ENCODE measurements at places on chromosomes 1 and 21.
A peak's percentile ranks its signal among the peaks of the same experiment; 100 is the strongest.

DNA sequence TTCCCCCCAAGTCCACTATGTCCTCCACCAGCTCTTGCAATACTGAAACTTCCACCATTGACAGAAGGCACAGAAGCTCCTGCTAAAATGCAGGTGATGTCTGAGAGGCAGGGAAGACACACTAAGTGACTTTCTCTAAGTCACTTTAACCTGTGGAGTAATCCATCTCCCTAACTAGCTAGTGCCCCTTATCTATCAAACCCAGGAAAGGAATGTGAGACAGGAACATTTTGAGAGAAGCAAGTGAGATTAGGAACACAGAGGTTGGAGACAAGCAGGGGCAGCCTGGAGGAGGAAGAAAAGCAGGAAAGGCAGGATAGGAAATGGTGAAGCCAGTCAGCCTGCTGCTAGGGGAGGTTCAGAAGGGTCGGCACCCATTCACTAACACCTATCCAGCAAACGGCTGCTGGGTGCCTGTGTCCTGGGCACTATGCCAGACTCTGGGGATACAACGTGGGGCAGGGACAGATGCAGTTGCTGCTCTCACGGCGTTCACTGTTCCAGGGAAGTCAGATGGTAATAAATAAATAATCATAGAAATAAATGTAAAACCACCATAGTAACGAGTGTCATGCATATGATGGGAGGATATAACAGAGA is 7.0 kb downstream of the GPA33 start:
- H3K4me1 ChIP-seq, result no peaks in the 10 kb centered on the region
- H3K4me3 ChIP-seq, result no peak overlapping the region
- no peaks in the 10 kb centered on the region for H3K27me3 ChIP-seq
- no peak overlapping the region for H3K27ac ChIP-seq

- no peaks in the 10 kb centered on the region for H3K27me3 ChIP-seq
- H3K4me3 ChIP-seq, result no peak overlapping the region
- DNase-seq, result peak; percentile 37
These were observed 107.6 kb downstream of the CCDC185 start for GRCh38 chr1:223500560-223501425.

DNA sequence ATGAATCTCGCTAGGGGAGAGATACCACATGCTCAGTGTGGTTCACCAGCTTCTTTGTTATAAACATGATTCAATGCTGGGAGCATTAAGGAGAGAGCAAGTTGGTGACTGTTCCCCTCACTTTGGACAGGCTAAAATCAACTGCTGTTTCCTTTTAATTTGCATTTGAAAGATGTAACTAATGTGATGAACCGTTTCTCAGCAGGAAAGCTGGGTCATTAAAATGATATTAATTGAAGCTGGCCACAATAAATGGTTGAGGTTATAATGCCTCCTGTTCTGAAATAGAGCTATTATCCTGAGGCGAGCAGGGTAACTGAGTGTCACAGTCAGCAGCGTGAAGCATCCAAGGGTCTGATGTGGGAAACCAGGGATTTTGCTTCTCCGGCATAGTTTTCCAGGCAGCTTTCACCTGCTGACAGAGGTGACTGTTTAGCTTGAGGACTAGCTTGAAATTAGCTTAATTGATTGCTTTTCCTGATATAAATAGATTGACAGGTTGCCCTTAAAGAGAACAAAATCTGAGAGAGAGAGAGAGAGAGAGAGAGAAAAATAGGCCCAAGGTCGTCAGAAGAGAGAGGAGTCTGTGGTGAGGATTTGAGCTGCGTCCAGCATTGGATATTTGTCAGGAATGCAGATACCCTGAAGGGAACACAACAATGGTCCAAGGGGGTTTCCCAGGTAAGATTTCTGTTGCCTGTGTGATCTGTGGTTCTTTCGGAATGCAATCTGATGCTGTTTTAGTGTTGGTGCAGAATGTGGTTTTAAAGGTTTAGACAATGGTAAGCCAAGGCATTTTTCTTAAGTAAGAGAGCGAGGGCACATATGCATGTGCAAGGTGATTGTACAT is 209.7 kb downstream of the PATJ start:
- H3K4me1 ChIP-seq, result no peaks in the 10 kb centered on the region
- DNase-seq, result peak; percentile 12
- no peaks in the 10 kb centered on the region for H3K36me3 ChIP-seq
- no peaks in the 10 kb centered on the region for H3K27me3 ChIP-seq
- H3K4me3 ChIP-seq, result no peak overlapping the region
- H3K27ac ChIP-seq, result peak overlapping the region; percentile 2

GRCh38 chr1:155169541-155169940 is 3.6 kb downstream of the KRTCAP2 start:
- H3K4me3 ChIP-seq, result no peak overlapping the region
- H3K36me3 ChIP-seq, result peaks cover 11% of the 10 kb centered on the region
- peaks cover 3% of the 10 kb centered on the region for H3K4me1 ChIP-seq
- H3K27ac ChIP-seq, result no peak overlapping the region
- peaks cover 2% of the 10 kb centered on the region for H3K27me3 ChIP-seq

- H3K36me3 ChIP-seq, result no peaks in the 10 kb centered on the region
- H3K27me3 ChIP-seq, result no peaks in the 10 kb centered on the region
- DNase-seq, result no peak
- H3K27ac ChIP-seq, result no peak overlapping the region
- no peaks in the 10 kb centered on the region for H3K4me1 ChIP-seq
These were observed 79.6 kb downstream of the NME7 start for GRCh38 chr1:169288011-169288414.

GRCh38 chr1:230188826-230189225 is 121.8 kb downstream of the GALNT2 start:
- no peak overlapping the region for H3K4me3 ChIP-seq
- H3K4me1 ChIP-seq, result no peaks in the 10 kb centered on the region
- no peaks in the 10 kb centered on the region for H3K36me3 ChIP-seq
- no peak for DNase-seq
- no peaks in the 10 kb centered on the region for H3K27me3 ChIP-seq
- H3K27ac ChIP-seq, result no peak overlapping the region

DNA sequence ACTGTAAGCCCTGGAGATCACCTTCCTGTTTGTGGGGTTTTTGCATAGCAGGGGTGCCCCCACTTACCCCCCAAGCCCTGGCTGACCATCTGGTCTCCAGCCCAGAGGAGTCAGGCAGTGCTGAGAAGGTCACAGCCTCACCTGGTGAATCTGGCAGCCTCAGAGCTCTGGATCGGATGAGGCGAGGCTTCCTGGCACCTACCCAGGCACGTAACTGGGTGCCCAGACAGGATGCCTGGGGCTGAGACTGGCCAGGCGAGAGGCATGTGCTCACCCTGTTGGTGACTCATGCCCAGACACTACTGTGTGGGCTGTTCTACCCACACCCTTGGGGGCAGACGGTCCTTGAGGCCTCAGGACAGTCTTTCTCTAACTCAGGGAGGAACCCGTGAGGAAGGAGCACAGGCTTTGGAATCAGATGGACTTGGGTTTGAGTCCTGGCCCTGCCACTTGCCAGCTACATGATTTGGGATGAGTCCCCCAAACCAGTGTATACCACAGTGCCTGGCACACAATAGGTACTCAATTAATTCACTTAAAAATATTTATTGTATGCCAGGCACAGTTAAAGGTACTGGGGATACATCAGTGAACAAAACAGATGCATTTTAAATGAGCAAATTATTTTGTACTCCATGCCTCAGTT is 15.1 kb upstream of the PADI3 start:
- H3K36me3 ChIP-seq, result no peaks in the 10 kb centered on the region
- H3K27me3 ChIP-seq, result no peaks in the 10 kb centered on the region

DNA sequence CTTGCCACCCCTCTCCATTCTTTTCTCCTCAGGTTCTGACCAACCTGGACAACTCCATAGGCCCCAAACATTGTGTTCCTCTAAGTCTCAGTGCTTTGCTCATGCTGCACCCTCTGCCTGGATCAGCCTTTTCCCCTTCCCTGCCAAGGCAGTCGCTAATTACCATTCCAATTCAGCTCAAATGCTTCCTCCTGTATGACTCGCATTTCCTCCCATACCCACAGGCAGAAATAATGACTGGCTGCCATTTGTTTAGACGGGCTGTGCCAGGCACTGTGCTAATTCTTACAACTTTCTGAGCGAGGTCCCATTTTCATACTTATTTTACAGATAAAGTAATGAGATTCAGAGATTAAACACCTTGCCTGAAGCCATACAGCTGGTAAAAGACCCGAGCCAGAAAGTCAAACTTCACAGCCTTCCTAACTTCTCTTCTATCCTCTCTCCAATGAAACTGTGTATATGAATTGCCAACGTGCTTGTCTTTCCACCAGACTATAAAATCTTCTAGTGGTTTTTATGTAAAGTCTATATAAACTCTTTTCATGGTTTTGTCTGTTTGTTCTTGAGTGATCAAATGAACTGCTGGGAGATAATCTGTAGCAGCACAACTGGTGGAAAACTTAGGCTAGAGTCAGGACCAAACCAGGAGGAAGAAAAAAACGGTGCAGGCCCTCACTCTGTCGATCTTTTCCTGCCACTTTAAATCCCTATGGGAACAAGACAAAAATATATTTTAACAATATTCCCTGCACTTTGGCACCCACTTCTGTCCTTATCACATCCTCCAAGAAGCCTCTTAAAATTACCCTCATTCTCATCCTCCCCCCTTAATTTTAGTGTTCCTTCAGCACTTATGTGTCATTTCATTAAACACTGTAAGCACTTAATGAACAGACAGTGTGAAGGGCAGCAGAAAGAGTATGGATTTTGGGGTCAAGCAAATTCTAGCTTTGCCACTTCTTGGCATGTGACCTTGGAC is 33.7 kb downstream of the RAB3B start:
- peak; percentile 9 for DNase-seq
- H3K36me3 ChIP-seq, result no peaks in the 10 kb centered on the region
- peaks cover 8% of the 10 kb centered on the region for H3K4me1 ChIP-seq

GRCh38 chr1:88529581-88529980 is 154.5 kb upstream of the PKN2 start:
- DNase-seq, result no peak
- H3K27me3 ChIP-seq, result no peaks in the 10 kb centered on the region
- no peaks in the 10 kb centered on the region for H3K4me1 ChIP-seq
- H3K27ac ChIP-seq, result no peak overlapping the region
- no peak overlapping the region for H3K4me3 ChIP-seq
- H3K36me3 ChIP-seq, result no peaks in the 10 kb centered on the region

- no peak for DNase-seq
- no peaks in the 10 kb centered on the region for H3K27me3 ChIP-seq
- H3K4me1 ChIP-seq, result no peaks in the 10 kb centered on the region
- no peak overlapping the region for H3K27ac ChIP-seq
- no peak overlapping the region for H3K4me3 ChIP-seq
- no peaks in the 10 kb centered on the region for H3K36me3 ChIP-seq
These were observed 63.0 kb upstream of the BACH1 start for GRCh38 chr21:29235714-29236197.

GRCh38 chr1:81654147-81654546 is 146.6 kb upstream of the ADGRL2 start:
- no peak overlapping the region for H3K4me3 ChIP-seq
- no peak for DNase-seq
- H3K36me3 ChIP-seq, result no peaks in the 10 kb centered on the region
- no peaks in the 10 kb centered on the region for H3K27me3 ChIP-seq

GRCh38 chr1:115340879-115341278 is 2.8 kb upstream of the NGF start:
- DNase-seq, result no peak
- H3K36me3 ChIP-seq, result no peaks in the 10 kb centered on the region
- H3K4me1 ChIP-seq, result no peaks in the 10 kb centered on the region
- H3K4me3 ChIP-seq, result no peak overlapping the region

GRCh38 chr1:229897501-229897900 is 169.5 kb upstream of the GALNT2 start:
- H3K36me3 ChIP-seq, result no peaks in the 10 kb centered on the region
- no peak for DNase-seq

DNA sequence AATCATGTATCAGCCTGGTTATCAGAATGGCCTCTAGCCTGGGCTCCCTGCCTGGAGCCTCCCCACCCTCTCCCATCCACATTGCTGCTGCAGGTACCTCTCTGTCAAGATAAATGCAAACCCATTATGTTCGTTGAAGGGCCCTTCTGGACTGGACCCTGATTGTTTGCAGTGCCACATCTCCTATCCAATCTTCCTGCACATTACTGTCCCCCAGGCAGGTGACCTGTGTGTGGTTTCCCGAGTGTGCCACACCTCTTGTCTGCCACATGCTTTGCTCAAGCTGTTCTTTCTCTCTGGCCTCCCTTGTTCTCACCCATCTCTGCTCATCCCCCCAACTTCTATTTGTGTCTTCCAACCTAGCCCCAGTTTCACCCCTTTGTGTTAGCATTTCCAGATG is 32.4 kb downstream of the IER5 start:
- no peak overlapping the region for H3K27ac ChIP-seq
- H3K4me3 ChIP-seq, result no peak overlapping the region
- no peaks in the 10 kb centered on the region for H3K36me3 ChIP-seq

- H3K27me3 ChIP-seq, result no peaks in the 10 kb centered on the region
- no peaks in the 10 kb centered on the region for H3K36me3 ChIP-seq
- H3K4me3 ChIP-seq, result no peak overlapping the region
These were observed 46.4 kb downstream of the COL6A1 start for GRCh38 chr21:46027851-46028493.

- no peak overlapping the region for H3K4me3 ChIP-seq
- H3K27me3 ChIP-seq, result no peaks in the 10 kb centered on the region
- peaks cover 4% of the 10 kb centered on the region for H3K4me1 ChIP-seq
- H3K27ac ChIP-seq, result peak overlapping the region; percentile 19
- no peaks in the 10 kb centered on the region for H3K36me3 ChIP-seq
These were observed 99.7 kb downstream of the NFIA start for GRCh38 chr1:61182049-61182448.

DNA sequence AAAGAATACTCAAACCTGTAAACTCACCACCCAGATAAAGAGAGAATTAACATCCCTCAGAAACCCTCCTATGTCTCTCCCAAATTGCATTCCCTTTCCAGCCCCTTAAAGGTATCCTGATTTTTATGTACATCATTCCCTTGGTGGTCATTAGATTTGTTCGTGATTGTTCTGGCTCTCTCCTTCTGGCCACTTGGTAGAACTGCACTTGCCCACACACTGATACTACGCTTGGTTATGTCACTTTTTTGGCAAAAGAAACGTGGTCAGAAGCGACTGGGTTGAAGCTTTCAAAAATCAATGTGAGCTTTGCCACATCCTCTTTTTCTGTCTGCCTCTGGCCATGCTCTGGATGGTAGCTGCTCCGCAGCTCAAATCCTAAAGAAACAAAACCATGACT is 76.3 kb downstream of the KRTAP19-8 start:
- no peak overlapping the region for H3K27ac ChIP-seq
- no peak overlapping the region for H3K4me3 ChIP-seq
- H3K4me1 ChIP-seq, result no peaks in the 10 kb centered on the region
- DNase-seq, result no peak

- no peaks in the 10 kb centered on the region for H3K36me3 ChIP-seq
- H3K4me1 ChIP-seq, result peaks cover 10% of the 10 kb centered on the region
- H3K27me3 ChIP-seq, result no peaks in the 10 kb centered on the region
- H3K27ac ChIP-seq, result no peak overlapping the region
These were observed 170.9 kb downstream of the C1orf21 start for GRCh38 chr1:184557423-184558347.
